ENCODE measurements at places on chromosomes 7 and 10.

DNA sequence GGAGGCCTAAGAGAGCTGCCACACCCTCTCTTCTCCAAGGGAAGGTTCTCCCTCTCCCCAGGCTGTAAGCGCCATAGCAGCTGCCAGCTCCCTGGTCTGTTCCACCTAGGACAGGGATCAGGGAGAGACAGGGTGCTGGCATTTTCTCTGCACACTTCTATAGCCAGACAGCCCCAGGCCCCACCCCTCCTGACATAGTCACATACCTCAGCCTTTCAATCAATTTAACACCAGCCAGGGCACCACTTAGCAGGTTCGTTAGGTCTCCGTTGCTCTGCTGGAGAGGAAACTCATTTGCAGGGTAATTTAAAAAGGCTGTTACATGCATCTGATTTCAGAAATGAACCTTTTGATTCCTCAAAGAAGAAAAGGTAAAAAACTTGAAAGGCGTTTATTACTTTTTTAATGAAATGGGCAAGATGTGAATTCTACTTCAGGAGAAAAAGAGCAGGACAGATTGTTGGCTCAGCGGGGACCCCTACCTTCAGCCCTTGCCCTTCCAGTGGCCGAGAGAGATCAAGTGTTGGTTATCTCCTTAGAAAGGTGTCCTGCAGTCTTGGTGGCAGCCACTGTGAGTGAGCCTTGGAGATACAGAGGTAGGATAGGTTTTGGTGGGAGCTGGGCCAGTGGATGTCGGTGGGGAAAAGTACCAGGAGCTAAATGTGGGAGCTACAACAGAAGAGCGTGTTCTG, 180.5 kb upstream of the GALNT17 start:
- no peak for ATAC-seq

DNA sequence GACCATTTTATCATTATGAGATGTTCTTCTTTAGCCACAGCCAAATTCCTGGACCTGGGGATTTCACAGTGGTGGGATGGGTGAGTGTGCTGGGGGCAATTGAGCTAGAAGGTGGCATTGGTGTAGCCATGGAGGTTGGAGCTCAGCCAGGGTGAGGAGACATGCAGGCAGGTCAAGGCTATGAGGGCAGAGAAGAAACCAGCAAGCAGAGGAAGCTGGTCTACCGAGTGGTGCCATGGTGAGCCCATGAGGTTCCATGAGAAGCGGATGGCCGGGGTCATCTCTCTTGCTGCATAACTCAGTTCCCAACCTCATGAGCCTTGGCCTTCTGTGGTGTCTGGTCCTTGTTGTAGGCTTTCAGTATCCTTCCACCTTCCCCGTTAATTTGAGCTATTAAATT, 91.4 kb downstream of the CARD11 start:
- ATAC-seq: no peak

DNA sequence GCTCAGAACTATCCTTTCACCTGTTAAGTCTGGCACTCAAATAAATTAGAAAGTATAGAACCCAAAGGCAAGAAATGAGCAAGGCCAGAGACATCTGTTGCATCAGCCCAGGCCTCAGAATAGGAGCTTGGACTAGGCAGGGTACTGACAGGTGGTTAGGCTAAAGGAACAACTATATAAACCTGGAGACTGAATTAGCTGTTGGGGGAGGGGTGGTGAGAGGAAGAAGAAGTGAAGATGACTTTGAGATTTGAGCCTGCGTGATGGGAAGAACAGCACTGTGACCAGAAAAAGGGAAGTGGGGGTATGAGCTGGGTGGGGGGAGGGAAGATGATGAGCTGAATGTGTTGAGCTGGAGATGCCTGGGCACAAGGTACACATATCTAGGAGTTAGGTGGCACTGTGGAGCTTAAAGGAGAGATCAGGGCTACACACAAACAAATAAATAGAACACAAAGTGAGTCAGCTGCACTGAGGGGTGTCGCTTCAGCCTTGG, 244.7 kb downstream of the PTEN start:
- ATAC-seq: peak; percentile 80

GRCh38 chr7:102321351-102322201, 34.7 kb downstream of the SPDYE6 start:
- peak; percentile 58 for ATAC-seq

DNA sequence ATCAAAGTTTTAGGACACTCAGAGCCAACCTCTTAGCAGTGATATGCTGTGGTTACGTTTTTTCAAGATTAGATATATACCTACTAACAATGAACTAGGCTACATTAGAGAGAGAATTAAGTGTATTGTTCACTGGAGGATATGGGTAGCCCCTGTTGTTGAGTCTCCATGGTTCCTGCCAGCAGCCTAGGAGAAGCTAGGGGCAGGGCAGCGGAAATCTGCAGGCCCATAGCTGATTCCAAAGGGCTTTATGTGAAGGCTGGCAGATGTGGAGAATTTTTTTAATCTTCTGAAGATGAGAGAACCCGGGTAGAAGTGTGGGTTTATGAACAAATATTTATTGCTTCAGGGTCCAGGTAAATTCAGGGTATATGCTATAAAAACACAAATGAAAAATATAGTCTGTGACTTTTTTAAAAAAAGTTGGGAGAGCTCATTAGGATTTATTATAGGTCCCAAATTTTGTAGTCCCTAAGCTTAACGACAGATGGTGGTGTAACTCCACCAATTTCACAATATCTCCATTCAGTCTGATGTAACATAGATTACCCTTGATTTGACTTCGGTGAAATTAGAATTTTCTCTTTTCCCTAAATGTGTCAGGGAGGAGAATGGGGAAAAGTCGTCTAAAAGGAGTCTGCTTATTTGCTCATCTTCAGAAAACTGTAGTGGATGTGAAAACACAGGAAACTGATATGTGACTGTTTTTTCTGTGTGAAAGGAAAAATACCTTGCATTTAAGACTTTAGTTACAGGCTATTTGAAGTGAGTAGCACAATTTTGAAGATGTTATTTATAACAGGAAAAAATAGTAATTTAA, 163.0 kb upstream of the PPP1R3A start:
- ATAC-seq: no peak

DNA sequence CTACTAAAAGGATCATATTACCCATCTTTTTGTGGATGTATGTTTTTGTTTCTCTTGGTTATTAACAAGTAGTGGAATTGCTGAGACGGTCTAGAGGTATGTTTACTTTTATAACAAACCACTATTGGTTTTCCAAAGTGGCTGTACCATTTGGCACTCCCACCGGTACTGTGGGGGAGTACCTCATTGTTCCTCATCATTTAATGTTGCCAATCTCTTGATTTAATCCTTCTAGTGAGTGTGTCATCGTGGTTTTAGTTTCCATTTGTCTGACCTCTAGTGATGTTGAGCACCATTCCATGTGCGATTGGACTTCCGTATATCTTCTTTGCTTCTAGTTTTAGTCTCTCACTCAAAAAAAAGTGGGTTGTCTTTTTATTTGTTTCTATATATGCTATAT, 50.4 kb downstream of the RBM33 start:
- no peak for ATAC-seq

DNA sequence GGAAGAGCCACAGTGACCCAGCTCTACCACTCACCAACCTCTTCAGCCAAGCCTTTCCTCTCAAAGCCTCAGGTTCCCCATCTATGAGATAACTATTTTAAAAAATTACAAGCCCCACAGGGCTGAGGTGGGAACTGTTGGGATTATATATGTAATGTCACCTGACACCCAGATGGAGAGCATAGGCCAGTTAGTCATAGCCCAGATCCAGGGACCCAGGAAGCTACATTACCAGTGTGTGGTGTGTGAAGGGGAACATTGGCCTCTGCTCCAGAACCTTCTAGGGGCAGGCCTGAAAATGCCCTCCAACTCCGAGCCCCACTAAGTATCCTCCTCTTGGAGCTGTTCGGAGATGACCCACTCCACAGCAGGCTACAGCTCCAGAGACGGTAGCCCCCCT, 162.4 kb downstream of the NRF1 start:
- ATAC-seq: no peak

- ATAC-seq: no peak
Measured at GRCh38 chr7:84247591-84247990, 53.0 kb upstream of the SEMA3A start.

Measured in stimulated activated memory B cell treated with anti-CD40 and anti-IgM and Interleukin-4, amounts not matched to agents 10 μg/mL and 1 μg/mL and 100 μg/mL, for 72 hours (primary cell).